Spinal cord (tissue), 10 donors: ENCODE measurements at places on chromosomes 13 and 19. TPM values are rescaled to one million over a fixed set of nuclear protein-coding genes. Genes with fewer than 3 reads are reported as not detected.

The PARP4 gene
- 19.6 TPM for polyA plus RNA-seq

The ENOX1 gene
- polyA plus RNA-seq = 19.3 TPM

The F10 gene
- polyA plus RNA-seq = 3.2 TPM

The SSC5D gene
- 4.7 TPM for polyA plus RNA-seq

The MIDN gene
- 95.3 TPM for polyA plus RNA-seq

The SIGLEC5 gene
- not detected for polyA plus RNA-seq

The ATP4A gene
- polyA plus RNA-seq = 0.30 TPM

The SIGLEC7 gene
- 1.5 TPM for polyA plus RNA-seq

The EDDM13 gene
- polyA plus RNA-seq = 1.2 TPM

The CD177 gene
- polyA plus RNA-seq = 2.5 TPM

The APOE gene
- polyA plus RNA-seq = 735 TPM

The CGB8 gene
- not detected for polyA plus RNA-seq

The ZNF57 gene
- 5.4 TPM for polyA plus RNA-seq

The KIR3DL1 gene
- 0.16 TPM for polyA plus RNA-seq

The PROZ gene
- 0.17 TPM for polyA plus RNA-seq

The FBN3 gene
- polyA plus RNA-seq = 31.7 TPM

The ZNF83 gene
- 53.5 TPM for polyA plus RNA-seq
